ENCODE measurements at places on chromosomes 6 and 20.

- no peak for DNase-seq
These were observed 165.2 kb downstream of the BCAS1 start for GRCh38 chr20:53905019-53905819.

- no peak for DNase-seq
These were observed 35.7 kb downstream of the COL11A2 start for GRCh38 chr6:33156561-33156960.

DNA sequence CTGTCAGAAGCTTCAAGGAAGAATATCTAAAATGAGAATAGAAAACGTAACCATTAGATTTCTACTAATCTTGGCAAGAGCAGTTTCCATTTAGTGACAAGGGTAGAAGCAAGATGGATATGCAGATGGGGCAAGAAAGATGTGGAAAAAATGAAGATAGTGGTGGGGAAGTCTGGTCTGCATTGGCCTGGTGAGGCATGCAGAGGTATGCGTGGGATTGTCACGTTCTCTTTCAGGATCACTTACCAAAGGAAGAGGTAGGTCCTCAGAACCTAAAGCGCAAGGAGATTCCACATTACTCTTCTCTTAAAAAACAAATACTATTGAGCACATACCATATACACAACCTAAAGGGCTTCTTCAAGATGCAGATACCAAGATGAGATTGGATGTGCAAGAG is 238.7 kb downstream of the UST start:
- DNase-seq, result no peak

DNA sequence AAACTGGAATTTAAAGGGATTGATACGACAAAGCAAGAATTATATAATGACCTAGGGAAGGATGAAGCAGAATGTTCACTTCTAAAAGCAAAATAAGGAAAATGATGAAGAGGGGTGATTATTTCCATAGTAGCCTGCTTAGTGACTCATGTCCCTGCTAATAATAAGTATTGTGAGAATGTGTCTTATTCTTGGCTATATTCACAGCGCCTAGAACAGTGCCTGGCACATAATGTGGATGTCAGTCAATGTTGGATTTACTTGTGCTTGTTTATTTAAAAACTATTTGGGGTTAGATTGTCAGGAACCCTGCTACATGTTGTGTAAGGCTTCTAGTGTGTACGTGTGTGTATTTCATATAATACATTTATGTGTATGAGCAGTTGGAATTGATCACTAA is 85.1 kb downstream of the ZFAND3 start:
- no peak for DNase-seq

DNA sequence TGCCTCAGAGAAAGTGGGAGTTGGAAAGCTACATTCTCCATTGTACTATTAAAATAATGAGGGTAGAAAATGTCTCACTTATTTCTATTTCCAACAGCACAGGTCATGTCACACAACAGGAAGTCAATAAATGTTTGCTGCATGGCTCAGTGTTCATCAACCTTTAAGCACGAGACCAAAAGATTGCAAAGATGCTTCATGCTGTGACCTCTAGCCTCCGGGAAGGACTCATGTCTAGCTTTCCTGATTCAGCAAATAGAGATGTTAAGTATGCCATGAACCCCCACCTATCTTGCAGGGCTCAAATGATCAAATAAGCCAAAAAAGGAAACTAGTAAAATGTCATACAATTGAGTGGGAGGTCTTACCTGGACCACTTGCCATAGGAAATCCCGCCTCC is 57.4 kb downstream of the NCOA6 start:
- no peak for DNase-seq

DNA sequence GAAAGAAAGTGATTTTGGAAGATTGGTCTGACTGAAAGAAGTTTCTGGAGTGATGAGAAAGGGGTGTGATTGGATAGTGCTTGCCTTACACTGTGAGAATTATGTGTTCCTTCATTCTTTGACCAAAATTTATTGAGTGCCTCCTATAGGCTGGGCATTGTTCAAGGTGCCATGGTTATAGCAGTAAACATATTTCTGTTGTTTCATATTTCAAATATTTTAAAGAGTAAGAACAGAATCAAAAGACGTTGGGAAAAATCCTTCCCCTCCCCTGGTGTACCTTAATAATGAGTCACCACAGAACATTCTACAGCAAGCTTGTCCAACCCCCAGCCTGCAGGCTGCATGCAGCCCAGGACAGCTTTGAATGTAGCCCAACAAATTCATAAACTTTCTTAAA is 78.6 kb downstream of the GCLC start:
- DNase-seq, result no peak

DNA sequence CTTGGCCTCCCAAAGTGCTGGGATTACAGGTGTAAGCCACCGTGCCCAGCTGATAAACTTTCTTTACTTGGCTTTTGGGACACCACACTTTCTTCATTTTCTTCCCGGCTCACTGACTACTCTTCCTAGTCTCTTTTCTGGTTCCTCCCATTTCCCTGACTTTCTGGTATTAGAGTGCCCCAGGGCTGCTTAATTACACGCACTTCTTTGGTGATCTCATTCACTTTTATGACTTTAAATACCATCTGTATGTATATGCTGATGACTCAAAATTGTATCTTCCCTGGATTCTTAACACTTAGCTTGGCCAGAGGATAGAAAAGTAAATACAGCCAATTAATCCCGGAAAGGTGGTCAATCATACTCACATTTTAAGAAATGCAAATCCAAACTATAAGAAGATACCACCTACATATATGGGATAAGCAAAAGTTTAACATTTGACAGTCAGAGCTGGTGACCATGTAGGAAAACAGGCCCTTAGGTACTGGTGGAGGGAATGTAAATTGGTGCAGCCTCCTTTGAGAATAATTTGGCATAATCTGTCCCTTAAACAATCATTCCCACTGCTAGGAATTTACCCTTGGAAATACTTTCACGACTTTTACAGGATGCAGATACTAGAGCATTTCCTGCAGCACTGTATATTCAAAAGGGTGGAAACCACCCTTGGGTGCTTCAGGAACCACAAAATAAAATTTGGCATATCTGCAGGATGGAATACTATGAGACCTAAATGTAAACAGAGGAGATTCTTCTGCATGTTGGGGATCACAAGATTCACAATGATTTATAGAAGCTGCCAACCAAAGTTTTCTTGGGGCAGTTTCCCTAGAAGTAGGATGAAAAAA is 9.4 kb upstream of the NANP start:
- no peak for DNase-seq

- no peak for DNase-seq
These were observed 10.6 kb upstream of the RSPO3 start for GRCh38 chr6:127107916-127108315.

DNA sequence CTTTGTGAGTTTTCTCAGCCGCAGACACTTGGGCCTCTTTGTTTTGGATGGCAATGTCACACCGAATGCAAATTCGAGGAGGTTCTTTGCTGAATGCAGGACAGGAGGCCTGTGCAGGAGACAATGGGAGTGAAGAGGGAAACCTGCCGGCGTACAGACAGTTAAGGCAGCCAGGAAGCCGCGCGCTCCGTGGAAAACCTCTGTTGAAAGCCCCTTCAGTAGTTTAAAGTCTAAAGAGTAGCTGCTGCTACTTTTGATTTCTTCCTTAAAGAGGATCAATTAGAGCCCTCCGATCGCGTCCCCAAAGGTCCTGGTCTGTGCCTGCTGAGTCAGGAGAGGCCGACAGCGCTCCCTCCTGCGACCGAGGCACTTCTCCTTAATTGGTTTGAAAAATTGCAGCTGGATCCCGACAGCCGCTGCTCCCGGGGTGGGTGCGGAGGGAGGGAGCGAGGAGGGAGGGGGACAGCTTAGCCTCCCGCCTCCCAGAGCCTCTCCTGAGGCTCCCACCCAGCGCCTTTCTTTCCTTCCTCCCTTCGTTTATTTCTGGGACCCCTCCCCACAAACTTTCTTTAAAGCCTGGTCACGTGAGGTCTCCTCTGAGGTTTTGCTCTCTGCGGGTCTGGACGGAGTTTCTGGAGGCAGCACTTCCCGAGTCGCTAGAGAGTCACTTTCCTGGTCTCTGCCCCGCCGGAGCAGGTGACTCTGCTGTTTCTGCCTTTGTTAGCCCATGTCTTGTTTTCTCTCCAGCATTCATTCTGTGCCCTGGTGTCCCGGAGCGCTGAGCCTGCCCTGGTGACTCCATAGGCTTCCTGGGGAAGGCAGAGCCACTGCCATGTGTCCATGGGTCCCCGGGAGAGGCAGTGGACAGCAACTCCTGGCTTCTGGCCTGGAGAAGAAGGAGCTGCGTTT is 22.3 kb upstream of the RPP40 start:
- peak; percentile 36 for DNase-seq

DNA sequence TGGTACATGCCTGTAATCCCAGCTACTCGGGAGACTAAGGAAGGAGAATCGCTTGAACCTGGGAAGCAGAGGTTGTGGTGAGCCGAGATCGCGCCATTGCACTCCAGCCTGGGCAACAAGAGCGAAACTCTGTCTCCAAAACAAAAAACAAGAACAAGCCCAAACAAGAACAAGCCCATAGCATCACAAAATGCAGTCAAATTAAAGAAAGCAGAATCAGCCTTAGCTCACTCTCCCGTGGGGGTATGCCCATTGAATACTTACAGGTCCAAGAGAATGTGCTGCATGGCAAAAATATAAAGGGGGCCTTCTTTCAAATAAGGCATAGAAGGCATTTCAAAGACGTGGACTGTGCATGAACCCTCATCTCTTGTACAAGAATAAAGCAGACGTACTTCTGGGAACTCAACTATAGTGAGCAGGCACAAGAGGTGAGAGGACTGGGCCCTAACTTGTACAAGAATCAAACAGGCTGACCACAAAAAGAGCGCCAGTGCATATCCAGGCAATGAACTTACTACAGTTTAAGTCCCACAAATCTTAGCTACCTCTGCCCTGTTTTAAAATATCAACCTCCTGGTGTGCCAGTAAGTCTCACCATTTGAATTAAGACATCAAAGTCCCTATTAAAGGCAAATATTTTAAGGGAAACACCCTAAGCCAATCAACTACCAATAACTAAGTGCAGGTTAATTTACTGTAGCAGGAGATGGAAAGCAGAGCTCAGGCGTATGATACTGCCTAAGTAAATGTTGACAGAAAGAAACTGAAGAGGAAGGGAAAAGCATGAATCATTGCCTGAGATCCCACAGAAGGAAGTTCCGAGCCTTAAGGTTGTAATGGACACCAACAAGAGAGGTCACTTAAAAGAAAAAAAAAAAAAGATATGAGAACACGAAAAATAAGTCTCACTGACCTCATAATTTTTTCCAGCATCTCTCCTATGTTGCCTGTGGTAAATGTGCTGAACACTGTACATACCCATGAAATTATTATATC is 37.4 kb downstream of the TOMM6 start:
- no peak for DNase-seq

DNA sequence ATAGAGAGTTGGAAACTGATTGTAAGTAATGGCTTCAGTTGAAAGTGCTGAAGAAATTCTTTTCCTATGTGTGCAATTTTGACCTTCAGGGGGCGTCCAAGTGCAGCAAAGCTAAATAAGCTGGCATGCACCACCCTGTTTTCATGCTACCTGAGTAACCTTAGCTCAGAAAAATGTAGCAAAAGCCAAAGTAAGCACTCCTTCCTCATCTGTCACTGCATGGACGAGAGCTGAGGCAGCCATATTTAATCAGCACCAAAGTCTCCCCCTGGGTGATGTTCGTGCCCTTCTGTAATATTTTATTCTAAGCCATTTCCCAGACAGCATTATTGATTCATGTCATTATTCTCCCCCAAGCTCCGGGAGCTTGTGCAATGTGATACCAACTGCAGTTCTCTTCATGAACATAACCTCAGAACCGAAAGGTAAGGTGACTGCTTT is 123.1 kb downstream of the RPS12 start:
- peak; percentile 55 for DNase-seq
